Activated CD4-positive, alpha-beta T cell treated with anti-CD3 and anti-CD28 coated beads for 1 hour (primary cell): ENCODE measurements at places on chromosomes 7 and 10.
A peak's percentile ranks its signal among the peaks of the same experiment; 100 is the strongest.

DNA sequence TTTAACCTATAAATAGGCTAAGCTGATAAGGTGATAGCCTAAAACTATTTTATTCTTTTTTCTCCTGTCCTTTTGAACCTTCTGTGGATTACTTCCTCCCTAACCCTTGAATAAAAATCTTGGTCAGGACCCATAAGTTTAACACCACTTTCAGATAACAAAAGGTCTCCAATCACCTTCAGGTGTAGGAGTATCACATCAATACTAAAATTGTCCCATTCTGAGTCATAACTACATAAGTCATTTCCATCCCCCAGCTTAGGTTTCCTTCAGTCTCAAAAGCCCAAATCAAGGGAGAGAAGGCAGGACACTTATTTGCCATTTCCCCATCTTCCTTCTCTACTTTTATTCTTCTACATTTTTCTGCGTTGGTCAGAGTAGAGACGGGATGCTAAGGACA lies 56.9 kb upstream of the WNT16 start:
- no peak for DNase-seq

DNA sequence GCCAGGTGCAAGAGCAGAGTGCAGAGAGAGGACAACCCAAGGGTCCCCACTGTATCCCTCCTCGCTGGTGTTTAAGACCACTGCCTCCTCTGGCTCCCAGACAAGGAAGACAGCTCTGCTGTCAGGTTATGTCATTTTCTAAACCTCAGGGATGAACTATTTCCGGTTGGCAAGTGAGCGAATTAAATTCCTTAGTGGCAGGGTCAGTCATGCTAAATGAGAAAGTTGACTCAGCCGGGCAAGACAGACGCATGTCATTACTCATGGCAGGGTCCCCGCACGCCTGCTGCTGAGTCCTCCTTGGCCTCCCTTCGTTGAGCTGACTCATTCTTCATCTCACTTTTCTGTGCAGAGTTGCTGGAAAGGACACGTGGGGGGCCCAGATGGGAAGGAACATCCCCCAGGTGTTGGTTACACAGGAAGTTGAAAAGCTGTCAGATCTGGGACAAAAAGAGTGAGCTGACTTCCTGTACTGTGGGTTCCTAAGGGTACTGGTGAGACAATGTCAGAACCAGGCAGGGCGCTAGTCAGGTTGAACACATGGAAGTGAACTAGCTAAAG lies 47.1 kb upstream of the UCN3 start:
- DNase-seq = peak; percentile 61

GRCh38 chr10:48289501-48290238 lies 15.2 kb upstream of the FRMPD2 start:
- no peak for DNase-seq

DNA sequence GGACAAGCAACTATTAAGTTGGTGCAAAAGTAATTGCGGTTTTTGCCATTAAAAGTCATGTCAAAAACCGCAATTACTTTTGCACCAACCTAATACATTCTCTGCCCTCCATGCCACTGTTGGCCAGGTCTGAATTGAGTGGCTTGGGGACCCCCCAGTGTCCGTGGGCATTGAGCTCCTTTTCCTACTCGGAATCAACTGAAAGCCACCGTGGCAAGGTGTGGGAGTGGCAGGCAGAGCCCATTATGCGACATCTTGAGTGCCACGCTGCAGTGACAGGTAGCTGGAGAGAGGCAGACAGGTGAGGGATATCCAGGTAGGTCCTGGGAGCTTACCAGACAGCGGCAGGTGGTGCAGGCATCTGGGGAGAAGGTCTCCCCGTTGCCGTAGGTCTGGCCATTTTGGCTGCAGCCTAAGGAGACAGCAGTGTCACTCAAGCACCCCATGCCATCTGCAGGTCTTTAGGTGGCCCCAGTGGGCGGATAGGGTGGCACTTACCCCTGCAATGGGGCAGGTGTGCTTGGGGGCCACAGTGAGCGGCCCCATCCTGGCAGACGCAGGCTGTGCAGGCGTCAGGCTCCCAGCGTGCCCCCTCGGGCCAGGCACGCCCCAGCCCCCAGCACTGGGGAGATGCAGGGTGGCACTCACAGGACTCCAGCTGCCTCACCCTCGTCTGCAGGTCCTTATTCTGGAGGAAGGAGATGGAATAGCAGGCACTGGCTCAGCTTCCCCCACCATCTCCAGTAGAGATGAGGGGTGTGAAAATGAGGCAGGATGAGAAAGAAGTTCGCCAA lies 3.5 kb downstream of the KCP start:
- no peak for DNase-seq

DNA sequence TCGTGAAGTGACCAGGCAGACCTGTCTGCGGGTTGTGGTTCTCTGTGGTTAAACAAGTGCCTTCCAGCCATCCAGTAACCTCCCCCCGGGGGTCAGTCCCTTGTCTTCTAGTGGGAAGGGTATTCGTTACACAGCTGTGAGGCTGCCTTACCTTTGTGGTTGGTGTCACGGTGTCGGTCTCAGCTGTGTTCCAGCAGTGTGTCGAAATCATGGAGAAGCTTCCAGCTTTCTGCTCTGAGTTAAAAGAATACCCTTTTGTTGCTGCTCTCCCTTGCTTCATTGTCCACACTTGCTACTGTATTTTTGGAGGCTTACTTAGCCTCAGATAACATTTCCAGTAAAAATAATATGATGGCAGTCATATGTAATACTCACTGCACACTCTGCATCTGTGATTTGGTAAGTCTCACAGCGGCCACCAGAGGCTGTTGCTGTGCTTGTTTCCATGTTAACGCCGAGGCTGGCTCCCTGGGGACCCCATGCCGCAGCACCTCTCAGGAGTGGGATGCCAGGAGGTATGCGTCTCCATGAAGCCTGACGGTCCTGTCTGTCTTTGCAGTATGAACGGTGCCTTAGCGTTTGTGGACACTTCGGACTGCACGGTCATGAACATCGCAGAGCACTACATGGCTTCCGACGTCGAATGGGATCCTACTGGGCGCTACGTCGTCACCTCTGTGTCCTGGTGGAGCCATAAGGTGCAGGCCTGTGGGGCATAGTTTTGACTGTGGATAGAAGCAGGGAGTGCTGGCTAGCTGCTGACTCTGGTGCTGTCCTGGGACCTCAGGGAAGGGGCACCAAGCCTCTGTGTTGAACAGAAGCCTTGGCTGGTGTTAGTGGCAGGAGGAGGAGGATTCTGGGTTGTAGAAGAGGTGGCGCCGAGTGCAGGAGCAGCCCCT lies 20.5 kb downstream of the EIF3B start:
- DNase-seq = no peak

DNA sequence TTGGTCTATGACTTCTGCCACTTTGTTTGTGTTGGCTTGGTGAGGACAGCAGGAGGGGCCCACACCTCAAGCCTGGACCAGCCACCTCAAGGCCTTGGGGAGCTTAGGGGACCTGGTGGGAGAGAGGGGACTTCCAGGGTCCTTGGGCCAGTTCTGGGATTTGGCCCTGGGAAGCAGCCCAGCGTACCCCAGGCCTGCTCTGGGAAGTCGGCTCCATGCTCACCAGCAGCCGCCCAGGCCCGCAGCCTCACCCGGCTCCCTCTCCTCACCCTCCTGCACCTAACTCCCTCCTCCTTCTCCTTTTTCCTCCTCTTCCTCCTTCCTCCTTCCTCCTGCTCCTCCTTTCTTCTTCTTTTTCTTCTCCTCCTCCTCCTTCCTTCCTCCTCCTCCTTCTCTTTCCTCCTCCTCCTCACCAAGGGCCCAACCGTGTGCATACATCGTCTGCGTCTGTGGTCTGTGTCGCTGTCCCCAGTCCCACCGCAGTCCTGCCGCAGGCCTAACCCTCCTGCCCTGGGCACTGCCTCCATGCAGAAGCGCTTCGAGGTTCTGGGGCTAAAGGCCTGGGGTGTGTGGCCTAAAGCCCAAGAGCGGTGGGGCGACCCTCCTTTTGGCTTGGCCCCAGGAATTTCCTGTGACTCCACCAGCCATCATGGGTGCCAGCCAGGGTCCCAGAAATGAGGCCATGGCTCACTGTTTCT lies 5.3 kb downstream of the EN2 start:
- DNase-seq = no peak

DNA sequence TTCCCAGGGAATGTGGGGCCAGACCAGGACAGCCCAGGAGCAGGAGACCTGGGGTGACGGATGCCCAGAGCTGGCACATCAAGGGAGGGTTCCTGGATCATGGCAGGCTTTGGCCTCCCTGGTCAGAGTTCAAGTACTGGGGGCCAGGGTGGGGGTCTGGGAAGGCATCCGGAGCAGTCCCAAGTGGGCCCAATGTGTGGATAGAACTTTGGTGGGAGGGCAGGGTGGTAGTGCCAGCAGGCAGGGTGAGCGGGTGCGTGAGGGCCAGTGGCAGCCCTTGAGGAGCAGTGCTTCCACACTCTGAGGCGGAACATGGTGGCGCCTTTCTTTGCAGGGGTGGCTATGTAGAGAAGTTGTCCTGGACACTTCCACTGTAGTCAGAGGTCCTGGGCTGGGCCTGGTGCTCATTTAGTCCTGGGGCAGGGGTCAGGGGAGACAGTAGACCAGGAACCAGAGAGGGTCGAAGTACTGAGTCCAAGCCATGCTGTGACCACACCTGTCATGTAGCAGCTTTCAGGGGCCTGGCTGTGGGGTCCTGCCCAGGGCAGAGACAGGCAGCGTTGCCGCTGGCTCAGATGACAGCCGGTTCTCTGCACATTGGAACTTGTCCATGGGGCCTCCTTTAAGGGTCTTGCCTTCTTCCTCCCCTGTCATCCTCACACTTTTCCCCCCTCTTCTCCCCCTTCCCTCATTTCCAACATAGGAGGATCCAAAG lies 22.2 kb upstream of the CSGALNACT2 start:
- DNase-seq = no peak

DNA sequence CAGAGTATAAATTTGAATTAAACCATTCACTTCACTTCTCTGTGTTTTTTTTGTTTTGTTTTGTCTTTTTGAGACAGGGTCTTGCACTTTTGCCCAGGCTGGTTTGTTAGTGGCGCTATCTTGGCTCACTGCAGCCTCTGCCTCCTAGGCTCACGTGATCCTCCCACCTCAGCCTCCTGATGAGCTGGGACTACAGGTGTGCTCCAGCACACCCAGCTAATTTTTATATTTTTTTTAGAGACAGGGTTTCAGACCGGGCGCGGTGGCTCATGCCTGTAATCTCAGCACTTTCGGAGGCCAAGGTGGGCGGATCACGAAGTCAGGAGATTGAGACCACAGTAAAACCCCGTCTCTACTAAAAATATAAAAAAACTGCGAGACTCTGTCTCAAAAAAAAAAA lies 36.9 kb upstream of the STOX1 start:
- no peak for DNase-seq

GRCh38 chr7:36884910-36885309 lies 160.6 kb upstream of the AOAH start:
- no peak for DNase-seq

- no peak for DNase-seq
These were observed 3.8 kb upstream of the DDX50 start for GRCh38 chr10:68897336-68897741.

- no peak for DNase-seq
These were observed 26.8 kb downstream of the TSPAN15 start for GRCh38 chr10:69477968-69478597.

- DNase-seq = no peak
These were observed 37.8 kb upstream of the CACUL1 start for GRCh38 chr10:118792526-118792925.

DNA sequence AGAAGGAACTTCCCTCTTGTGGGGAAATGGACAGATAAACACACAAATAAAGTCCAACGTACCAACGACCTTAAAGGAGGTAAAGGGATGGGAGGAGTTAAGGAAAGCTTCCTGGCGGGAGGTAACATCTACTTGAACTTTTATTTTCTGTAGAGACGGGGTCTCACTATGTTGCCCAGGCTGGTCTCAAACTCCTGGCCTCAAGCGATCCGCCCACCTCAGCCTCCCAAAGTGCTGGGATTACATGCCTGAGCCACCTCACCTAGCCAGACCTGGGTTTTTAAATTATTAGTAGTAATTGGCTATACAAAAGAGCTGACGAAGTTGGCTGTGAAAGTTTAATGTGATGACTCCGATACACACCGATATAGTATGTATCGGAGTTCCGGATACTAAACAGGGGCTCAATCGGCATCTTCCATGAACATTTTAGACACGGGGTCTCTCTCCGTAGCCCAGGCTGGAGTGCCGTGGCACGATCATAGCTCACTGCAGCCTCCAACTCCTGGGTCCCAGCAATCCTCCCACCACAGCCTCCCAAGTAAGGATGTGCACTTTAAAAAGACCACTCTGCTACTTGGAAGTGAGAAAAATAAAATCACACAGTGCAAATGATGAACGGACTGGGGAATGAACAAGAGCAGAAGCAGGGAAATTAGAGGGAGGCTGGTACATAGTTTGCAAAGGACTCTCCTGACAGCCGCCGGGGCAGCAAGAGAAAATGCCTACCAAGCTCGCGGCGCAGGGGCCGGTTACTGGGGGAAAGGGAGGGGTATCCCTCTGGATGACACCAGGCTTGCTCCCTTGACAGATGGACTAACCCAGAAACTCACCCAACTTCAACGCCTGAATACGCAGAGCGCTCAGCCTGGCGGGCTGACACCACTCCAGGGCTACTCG lies 1.0 kb downstream of the BCL7B start:
- no peak for DNase-seq

DNA sequence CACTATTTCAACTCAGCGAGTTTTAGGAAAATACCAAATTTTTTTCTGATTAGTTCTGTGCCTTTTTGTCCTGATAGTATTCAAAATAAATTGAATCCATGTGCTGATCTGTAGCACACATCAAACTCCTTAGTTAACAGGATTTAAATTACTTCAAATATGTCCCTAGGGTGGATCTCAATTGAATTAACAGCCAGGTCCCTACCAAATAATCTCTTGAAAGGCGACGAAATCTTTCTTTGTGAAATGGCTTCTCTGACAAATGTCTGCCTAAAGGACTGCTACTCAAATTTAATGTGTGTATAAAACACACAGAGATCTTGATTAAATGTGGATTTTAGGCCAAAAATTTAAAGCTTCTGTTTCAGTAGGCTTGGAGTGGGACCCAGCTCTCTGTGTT lies 989.6 kb upstream of the KCND2 start:
- DNase-seq = no peak

GRCh38 chr10:22670788-22671187 lies 43.6 kb downstream of the PIP4K2A start:
- no peak for DNase-seq

GRCh38 chr7:102415685-102416225 lies 17.6 kb upstream of the ORAI2 start:
- DNase-seq = no peak

GRCh38 chr10:63574011-63574410 lies 52.8 kb downstream of the REEP3 start:
- DNase-seq = no peak

DNA sequence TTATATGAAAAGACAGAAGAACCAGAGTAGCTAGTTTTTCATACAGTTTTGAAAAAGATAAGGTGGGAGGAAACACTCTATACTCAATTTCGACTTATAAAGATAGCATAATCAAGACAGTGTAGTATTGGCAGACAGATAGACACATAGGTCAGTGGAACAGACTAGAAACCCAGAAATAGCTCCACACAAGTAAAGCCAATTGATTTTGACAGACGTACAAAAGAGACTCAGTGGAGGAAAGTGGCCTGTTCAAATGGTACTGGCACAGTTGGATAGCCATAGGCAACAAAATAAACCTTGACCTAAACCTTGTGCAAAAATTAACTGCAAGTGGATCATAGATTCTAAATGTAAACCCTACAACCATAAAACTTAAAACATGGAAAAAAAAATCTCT lies 46.8 kb downstream of the MAPK8 start:
- DNase-seq = no peak
